CD4-positive, alpha-beta T cell treated with Interleukin-6 at 100 ng/mL for 8 hours (primary cell): ENCODE measurements at places on chromosomes 11 and 22.

DNA sequence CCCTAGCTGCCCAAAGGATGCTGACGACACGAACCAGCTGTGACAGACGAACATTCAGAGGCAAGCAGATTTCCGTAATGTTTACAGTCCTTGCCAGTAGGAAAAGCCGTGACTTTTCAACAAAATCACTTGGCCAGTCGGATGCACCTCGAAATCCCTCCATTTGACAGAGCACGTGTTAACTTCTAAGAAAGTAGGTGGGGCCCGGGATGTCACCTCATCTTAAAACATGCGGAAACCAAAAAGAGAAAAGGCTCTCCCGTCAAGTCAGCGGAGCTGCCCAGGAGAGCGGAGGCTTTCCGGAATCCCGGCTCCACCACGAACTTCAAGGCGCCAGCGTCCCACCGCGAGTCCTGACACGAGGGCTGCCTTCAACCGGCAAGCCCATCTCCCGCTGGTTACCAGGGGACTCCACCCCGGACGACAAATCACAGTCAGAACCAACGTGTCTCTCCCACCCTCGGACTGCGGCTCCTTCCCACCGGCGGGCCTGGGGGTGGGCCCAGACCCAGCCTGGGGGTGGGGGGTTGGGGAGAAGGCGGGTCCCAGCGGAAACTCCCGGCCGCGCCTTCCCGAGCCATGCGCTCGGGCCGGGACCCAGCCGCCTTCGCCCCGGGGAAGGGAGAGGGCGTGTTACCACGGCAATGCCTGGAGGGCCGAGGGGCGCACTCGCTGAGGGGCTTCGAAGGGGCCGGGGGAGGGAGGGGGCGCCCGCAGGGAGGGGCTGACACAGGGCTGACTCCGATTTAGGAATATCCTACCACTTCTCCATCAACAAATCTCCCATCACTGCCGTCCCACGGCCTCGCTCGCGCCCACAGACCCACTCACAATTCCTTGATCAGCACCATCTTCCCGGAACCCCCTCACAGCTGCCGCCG is 475 bp downstream of the PITPNB start:
- DNase-seq = peak; percentile 26

GRCh38 chr11:103091064-103091800 is 728 bp downstream of the DCUN1D5 start:
- DNase-seq = peak; percentile 17

- DNase-seq = no peak
Measured at GRCh38 chr11:128653801-128654231, 40.1 kb upstream of the FLI1 start.

- DNase-seq = no peak
Measured at GRCh38 chr11:12377106-12377823, at the start of gene PARVA. Gene PARVA (plus strand): TSS chr11:12377571. CDS start chr11:12377648, 77 bp downstream.

DNA sequence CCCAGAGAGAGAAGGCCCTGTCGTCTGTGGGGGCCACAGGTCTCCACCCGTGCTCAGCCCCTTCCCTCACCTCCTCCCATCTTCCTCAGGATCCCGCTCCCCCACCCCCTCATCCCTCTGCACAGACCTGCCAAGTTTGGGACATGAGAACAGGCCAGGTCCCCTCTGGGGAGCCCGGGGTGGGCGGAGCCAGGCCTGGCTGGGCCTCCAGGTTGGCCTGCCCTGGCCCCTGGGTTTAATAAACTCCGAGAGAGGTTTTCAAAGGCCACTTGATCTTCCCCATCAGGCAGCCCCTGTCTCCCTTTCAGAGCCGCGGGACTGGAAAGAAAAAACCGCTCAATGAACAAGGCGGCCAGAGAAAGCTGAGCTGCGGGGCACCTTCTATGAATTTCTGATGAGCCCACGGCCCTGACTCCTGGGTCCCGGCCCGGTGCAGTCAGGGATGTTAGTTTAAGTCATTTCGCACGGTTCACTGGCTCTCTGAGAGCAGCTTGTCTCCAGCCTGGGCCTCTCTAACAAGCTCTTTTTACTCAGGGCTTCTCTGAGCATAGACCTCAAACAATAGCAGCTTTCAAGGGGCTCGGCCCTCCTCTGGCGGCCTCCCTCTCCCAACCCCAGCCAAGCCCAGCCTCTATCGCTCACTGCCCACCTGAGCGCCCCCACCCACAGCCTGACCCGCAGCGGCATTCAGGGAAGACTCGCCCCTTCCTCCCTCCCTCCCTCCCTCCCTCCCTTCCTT is 64.8 kb downstream of the RPUSD4 start:
- no peak for DNase-seq

DNA sequence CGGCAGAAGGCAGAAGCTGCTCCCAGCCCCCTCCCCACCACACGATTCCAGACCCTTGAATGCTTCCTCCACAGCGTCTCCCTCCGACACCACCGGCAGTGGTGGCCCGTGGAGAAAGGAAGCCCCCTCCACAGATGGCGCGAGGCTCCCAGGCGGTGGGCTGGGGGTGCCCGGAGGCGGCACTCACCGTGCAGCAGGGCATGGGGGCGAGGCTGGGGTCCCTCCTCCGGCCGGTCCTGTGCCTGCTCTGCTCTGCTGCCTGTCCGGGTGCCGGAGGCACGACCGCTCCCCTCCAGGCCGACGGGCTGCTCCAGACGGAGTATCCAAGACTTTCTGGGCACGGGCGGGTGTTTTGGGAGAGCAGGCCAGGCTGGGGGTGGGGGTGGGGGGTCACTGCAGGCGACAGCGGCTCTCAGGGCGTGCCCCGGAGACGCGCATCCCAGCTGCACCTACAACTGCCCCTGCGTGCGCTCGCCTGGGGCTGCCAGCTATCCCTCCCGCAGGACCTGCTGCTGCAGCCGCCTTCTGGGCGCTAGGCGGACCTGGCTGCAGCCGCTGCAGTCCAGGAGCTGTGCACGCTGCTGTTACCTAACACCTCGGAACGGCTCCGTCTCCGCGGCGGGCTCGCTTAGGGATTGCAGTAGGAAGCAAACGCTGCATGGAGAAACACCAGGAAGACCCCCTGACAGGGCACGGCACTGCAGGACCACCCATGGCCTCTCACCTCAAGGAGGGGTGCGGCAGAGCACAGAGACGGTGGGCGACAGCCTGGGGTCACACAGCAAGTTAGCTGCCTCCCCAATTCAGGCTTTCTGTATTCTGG is 15.2 kb downstream of the MRGPRG start:
- DNase-seq = no peak

DNA sequence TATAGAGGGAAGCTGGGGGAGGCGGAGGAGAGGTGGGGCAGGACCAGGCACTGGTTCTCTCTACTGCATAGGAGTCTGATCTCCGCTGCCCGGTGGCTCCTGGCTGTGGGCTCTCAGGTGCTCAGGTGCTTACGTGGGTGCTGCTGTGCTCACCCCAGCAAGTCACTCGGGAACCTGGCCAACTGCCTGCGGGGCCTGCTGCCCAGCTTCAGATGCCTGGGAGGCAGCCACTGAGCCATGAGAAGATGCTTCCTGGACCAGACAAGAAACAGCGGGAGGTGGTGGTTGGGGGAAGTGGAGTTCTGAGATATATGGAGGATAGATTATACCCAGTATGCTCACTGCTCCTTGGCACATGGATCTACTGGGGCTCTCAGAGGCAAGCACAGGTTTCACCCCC is 1303.4 kb downstream of the TBC1D22A start:
- no peak for DNase-seq

DNA sequence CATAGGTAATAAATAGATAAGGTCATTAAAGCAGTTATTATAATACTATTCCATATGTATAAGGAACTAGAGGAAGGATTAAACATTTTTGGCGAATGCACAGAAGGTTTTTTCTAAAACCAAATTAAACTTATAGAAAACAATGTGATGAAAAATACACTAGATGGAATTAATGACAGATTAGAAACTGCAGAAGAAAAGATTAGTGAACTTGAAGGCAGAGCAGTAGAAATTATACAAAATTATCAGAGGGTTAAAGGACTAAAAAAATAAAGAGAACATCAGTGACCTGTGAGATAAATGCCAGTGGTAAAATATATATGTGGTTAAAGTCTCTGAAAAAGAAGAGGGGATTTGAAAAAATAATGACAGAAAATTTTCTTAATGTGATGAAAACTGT is 74.0 kb downstream of the IGLL5 start:
- no peak for DNase-seq

DNA sequence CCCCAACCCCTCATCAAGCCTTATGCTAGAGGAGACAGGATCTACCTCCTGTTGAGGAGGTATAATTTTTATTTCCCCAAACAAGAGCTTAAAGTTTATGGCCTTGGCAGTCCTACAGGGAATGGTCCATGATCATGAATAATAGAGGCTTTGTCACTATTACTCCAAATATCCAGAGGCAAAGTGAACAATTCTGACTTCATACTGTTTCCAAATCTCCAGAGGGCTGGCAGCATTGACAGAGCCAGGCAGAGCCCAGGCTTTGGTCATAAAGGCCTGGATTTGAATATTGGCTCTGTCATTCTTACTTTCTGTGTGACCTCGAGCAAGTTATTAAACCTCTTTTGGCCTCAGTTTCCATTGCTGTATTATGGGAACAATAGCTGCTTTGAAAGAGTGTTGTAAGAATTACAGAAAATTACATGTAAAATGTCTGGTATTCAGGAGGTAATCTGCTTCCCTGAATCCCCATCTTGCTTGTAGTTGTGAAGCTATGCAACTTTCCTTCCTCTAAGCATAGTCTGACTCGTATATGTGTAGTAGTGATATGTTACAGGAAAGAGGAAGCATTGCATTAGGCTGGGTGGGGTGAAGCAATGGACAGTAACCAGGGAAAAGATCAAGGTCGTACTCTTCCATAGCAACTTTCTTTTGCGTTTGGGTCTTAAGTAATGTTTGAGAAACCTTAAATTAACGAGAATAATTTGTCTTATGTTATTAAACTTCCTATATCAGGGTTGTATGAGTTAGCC is 88.8 kb downstream of the CD44 start:
- DNase-seq = no peak

DNA sequence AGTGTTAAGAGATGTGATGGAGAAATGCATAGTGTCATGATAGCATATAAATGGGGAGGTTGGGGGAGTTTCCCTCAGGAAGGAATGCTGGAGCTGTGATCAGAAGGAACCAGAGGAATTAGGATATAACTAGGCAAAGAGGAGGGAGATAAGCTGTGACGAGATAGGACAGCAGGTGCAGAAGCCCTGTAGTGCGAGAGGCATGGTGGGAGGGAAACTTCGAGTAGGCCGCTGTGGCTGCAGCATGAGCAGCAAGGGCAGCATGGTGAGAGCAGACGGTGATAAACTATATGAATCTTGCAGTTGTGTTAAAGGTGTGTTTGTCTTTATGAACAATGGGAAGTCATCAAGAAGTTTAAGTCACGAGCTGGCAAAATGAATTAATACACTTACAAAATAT is 109.9 kb downstream of the EMSY start:
- DNase-seq = no peak

DNA sequence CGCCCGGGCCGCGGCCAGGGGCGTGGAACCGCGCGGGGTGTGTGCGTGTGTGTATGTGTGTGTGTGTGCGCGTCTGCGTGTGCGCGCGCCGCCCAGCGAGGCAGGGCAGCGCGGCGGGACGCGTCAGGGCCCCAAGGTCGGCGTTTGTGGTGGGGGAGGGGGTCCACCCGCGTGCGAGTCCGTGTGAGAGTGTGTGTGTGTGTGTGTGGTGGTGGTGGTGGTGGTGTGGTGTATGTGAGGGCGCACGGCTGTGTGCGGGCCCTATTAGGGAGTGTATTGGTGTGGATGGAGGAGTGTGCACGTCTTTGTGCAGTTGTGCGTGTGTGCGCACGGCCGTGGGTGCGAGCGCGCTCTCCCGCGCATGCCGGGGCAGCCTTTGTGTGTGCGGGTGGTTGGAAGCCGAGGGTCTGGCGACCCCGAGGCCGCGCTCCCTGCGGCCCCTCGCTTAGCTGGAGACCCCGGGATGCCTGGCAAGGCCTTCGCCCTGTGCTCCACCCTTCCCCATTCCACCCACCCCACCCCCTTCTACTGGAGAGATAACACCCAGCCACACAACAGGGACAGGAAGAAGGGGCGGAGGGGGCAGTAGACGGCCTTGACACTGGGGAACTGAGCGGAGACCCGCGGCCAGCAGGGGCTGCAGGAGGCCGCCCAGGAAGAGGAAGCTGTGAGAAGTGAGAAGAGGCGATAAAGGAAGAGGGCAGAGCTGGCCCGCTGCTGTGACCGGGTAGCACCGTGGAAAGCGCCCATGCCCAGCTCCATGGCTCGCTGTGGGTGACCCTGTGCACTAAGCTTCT is 528 bp upstream of the ARRB1 start:
- DNase-seq = peak; percentile 53

DNA sequence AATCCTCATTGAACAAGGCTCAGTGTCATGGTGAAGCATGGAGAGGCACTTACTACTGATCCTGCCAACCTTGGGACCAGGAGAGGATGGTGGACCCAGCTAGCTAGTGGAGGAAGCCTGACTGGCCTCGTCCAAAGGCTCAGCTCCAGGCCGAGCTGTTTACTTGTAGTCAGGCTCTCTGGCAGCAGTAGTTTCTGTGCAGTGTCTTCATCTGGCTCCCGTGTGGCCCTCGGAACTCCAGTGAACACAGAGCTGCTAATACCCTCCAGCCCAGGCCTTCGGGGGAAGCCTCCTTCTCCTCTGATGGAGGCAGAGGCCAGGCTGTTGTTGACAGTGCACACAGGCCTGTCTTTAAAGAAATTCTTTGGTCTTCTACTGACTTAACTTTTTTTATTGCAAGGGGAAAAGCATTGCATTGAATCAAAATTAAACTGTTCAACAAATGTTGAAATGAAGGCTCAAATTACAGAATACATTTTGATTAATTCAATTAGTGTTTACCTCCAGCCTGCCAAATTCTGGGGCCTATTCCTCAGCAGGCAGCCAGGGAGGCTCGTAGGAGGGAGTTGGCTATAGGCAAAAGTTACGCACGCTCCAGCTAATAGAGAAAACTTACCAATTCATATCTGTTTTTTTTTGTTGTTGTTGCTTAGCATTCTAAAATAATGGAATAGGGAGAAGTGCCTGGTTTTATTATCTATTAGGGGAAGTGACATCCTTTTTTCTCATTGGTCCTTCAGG is 18.8 kb downstream of the PPFIBP2 start:
- DNase-seq = no peak

DNA sequence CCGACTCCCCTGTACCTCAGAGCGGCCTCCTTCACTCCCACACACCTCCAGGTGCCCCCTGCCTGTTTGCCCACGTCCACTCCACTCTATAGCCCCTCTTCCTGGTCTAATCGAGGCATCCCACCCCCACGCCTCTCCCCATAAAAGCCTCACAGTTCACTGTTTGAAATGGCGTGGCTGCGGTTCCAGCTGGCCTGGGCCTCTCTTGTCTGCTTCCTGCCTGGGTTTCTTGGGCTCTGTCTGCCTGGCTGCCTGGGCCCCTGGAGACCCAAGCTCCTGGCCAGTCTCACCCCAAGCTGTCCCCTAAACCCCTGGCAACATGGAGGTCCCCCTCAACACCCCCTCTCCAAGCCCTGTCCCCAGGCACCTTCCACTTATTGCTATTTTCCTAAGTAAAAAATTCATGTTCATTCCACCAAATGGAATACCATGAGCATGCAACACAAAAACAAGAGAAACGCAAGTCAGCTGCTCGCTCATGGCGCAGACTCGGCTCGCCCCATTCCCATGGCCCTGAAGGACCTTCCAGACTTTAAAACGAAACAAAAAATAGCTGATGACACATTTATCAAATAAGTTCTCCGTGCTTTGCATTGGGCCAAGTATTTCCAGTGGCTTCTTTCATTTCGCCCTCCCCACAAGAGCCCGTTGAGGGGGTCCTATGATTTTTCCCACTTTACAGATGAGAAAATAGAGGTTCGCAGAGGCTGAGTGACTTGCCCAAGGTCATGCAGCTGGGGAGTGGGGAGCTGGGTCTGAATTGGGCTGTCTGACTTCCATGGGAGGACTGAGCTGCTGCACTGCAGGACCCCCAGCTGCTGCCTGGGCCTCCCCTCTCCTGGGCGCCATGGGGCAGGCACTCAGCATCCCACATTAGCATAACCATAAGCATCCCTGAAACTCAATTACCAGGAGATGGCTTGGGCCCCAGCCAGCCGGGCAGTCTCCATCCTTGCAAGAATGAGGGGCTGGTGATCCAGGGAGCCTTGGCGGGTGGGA is 11.7 kb upstream of the FLRT1 start:
- DNase-seq = no peak
